ENCODE measurements at places on chromosomes 6 and 20.

DNA sequence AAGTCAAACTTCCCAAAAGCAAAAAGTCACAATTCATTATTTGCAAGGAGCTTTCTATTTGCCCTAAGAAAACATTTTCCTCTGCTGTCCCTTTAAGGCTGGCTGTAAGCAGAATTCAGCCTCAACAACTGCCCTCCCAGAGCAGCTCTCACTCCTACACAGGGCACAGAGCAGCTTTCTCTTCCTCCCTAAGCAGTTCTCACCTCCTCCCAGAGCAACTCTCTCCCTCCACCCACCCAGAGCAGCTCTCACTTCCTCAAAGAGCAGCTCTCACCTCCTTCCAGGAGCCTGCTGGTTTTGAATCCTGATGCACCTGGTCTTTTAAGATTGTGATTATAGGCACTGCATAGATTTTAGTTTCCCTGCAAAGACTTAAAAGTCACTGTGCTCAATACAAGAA lies 120.6 kb upstream of the TMEM181 start:
- no peak for DNase-seq

- DNase-seq: no peak
Measured at GRCh38 chr6:47130086-47130485, 88.0 kb upstream of the ADGRF1 start.

DNA sequence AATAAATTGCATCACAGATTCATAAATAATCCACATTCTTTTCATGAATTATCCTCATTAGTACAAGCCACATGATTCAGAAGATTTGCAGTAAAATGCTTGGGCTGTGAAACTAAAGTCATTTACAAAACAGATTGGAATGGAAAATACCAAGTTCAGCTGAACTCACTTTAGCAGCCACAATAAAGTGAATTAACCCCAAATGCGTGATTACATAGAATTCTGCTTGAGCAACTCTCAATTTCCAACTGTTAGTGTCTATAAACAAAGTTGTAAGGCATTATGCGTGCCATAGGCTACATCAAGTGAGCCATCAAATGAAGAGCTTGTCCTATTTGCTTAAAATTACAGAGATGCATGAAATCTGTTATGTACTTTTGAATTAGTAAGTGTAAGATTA lies 60.4 kb upstream of the GFRAL start:
- peak; percentile 37 for DNase-seq

GRCh38 chr6:73471686-73472290 lies 10.3 kb downstream of the MTO1 start:
- no peak for DNase-seq

GRCh38 chr6:37696220-37696840 lies 1.4 kb downstream of the MDGA1 start:
- no peak for DNase-seq

GRCh38 chr20:16350465-16350864 lies 222.8 kb downstream of the KIF16B start:
- no peak for DNase-seq

- DNase-seq: no peak
Measured at GRCh38 chr6:42142118-42142835, at the start of gene C6orf132. C6orf132 (minus strand) TSS chr6:42142620; CDS start chr6:42142444, 176 bp downstream.

GRCh38 chr20:8271727-8272126 lies 139.7 kb downstream of the PLCB1 start:
- no peak for DNase-seq

DNA sequence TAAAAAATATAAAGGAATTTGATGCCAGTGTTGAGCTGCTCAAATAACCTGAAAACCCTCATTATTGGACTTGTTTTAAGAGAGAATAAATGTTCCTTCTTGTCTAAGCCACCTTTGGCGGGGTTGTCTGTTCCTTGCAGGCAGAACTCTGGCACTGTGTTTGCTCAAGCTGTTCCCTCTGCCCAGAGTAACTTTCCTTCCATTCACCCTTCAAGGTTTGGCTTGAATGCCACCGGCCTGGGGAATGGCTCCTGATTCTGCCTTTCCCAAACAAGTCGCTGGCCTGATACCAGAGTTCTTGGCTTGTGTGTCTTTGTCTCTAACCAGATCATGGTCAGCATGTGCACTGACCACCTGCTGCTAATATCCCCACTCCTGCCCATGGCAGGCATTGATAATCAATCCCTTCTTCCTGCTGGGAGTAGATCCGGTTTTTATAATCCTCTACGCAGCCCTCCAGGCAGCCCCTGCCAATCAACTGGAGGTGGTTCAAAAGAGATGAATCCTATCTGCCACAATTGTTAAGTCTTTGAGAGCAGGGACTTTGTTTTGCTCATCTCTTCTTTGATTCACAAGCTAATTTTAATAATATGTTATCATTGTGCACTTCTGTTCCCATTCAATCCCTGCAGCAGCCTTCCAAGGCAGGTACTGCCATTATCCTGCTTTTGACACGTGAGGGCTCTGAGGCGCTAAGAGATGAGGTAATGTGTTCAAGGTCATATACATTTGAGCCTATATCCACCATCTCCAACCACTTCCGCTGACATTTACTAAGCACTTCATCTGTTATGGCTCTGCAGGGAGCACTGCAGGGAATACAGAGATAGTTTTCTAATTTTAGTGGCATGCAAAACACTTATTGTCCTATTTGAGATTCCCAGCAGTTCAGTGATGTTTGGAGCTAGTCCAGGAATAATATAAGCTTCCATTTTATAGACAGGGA lies 3.1 kb upstream of the CCM2L start:
- no peak for DNase-seq

DNA sequence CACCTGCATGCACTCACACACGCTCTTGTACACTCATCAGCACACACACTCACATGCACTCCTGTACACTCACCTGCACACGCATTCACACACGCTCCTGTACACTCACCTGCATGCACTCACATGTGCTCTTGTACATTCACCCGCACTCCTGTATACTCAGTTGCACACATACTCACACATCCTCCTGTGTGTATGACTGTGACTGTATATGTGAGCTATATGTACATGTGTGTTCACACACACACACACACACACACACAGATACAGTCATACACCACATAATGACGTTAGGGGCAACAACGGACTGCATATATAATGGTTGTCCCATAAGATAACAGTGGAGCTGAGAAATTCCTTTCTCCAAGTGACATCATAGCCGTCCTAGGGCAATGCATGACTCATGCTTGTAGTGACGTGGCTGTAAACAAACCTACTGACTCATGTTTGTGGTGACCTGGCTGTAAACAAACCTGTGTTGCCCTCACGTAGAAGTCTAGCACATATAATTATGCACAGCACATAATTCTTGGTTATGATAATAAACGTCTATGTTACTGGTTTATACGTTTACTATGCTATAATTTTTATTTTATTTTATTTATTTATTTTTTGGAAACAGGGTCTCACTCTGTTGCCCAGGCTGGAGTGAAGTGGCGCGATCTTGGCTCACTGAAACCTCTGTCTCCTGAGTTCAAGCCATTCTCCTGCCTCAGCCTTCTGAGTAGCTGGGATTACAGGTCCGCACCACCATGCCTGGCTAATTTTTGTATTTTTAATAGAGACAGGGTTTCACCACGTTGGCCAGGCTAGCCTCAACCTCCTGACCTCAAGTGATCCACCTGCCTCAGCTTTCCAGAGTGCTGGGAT lies 22.8 kb upstream of the TAF4 start:
- DNase-seq: no peak

DNA sequence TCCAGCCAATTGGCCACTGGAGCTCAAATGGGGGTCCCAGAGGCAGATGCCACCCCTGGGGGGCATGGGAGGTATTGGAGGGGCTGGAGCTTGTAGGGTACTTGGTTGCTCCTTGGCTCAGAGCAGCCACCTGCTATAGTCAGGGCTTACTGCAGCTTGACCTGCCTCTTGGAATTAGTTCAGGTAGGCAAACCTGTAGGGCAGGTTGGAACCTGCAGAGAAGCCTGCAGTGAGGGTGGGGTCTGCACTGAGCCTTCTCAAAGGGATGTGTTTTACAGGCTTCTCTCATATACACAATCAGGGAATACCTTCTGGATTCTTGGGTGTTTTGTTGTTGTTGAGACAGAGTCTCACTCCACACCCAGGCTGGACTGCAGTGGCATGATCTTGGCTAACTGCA lies 94.2 kb upstream of the MYL9 start:
- no peak for DNase-seq

- no peak for DNase-seq
Measured at GRCh38 chr20:24698189-24698588, 228.8 kb downstream of the SYNDIG1 start.

DNA sequence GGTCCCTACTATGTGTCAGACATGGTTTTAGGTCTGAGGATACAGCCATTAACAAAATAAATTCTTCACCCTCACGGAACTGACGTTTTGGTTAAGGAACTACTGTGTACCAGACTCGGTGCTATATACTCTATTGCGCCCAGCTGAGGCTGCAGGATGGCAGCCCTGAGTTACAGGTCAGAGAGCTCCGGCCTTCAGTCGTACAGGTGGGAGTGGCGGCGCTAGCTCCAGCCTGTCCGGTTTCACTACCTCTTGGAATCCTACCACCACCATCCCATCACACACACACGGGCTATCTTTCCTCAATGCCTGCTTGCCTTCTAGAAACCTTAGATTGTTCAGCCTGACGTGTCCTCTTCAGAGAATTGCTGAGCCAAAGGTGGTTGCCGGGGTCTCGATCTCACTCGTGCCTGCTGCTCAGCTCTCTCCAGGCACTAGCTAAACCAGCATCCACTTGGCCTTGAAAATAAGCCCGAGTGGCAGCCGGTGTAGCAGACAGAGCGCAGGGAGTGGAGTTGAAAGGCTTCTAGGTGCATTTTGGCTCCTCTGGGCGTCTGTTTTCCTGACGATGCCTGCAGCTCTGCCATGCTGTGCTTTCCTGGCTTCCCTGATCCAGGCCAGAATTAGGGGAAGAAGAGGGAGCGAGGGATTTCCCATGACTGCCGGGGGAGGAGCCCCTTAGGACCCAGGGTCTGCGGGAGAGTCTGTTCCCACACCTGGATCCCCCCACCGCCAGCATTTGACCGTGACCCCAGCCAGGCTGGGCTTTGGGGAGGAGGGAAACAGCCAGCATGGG lies 1.1 kb upstream of the TCF15 start:
- DNase-seq: no peak

DNA sequence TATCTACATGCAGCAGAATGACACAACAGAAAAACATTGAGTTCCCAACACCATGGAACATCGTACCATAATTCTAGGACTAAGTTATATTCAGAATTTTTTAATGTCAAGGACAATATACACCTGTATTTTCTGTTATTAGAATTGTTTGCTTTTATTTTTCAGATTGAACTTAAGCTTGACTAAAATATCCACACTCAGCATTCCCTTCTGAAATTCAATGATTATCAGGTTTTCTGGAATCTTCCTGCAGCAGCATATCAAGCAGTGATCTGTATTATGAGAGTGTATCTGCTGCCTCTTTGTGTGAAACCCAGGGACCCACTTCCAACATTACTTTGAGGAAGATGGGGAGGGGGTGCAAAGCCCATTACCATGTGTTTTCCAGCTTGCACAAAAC lies 578.6 kb upstream of the JAG1 start:
- DNase-seq: no peak

DNA sequence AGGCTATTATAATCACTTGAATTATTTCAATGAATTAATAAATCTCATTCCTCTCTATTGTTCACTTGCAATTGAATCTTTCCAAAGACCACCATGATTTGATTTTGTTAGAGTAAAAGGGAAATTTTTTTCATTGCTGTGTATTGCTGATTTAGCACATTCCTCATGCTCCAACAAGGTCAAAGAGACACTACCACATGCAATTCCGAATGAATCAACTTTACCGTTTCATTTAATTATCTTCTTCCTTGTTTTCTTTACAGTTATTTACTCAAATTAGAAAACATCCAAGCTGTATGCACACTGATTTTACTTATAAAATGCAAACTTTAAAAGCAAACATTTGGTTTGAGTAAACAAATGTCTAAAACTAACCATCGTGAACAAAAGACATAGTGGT lies 967 bp downstream of the KIAA0408 start:
- DNase-seq: peak; percentile 1

All from skin of body (tissue), 3 donors.